NCI-H460 (cell line): ENCODE measurements at places on chromosomes 6 and 20.

DNA sequence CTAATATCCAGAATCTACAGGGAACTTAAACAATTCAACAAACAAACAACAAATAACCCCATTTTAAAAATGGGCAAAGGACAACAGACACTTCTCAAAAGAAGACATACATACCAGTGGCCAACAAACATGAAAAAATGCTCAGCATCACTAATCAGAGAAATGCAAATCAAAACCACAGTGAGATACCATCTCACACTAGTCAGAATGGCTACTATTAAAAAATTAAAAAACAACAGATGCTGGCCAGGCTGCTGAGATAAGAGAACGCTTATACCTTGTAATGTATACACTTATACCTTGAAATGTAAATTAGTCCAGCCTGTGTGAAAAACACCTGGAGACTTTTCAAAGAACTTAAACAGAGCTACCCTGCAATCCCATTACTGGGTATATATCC, 166.8 kb downstream of the IBTK start:
- DNase-seq: no peak

GRCh38 chr20:41551011-41551705, 67.0 kb downstream of the CHD6 start:
- no peak for DNase-seq

- no peak for DNase-seq
Measured at GRCh38 chr20:15032352-15032622, 694.9 kb upstream of the FLRT3 start.

DNA sequence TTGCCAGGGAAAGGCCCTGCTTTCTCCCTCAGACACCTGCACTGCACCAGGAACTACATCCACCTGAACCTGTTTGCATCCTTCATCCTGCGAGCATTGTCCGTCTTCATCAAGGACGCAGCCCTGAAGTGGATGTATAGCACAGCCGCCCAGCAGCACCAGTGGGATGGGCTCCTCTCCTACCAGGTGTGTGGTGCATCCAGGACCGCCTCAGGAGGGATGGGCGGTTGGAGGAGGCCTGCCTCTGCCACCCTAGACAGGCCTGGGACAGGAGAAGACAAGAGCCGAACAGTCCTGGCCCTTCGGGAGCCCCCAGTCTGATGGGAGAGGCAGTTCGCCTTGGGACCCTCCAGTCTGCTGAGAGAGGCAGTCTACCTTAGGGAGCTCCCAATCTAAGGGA, 24.2 kb downstream of the GLP1R start:
- no peak for DNase-seq

GRCh38 chr6:19269341-19269898, 567.8 kb upstream of the ID4 start:
- DNase-seq: no peak

- no peak for DNase-seq
Measured at GRCh38 chr6:28349344-28349891, 329 bp upstream of the ZKSCAN3 start.

- no peak for DNase-seq
Measured at GRCh38 chr6:131628726-131629125, 684 bp upstream of the MED23 start.

DNA sequence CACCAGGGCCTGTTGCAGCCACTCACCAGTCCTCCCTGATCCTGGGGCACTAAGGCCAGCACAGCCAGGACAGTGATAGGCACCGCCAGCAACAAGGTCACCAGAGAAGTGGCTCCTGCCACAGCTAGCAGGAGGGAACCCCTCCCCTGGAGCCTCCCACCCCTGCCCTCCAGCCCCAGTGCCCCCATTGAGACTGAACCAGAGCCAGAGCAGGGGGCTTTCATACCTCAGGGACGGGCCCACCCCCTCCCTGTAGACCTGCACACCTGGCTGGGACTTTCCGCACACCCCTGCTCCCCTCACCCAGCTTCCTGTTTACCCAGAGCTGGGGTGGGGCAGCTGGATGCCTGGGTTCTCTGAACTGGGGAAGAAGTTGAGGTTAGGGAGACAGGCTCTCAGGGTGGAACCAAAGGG, at the start of gene LTB:
Gene LTB (minus strand): TSS at position 195 of the 414 bp plus-strand sequence. CDS start 7 bp downstream, at position 188.
- DNase-seq: no peak
